Stimulated activated CD4-positive, alpha-beta T cell treated with anti-CD3 and anti-CD28 coated beads, Interleukin-1b, Interleukin-23, amount 100 ng/mL, for 1 hour (primary cell): ENCODE measurements at places on chromosomes 13 and 19.

GRCh38 chr13:30038884-30039283 lies 188.5 kb upstream of the UBL3 start:
- no peak for DNase-seq

- no peak for DNase-seq
Measured at GRCh38 chr13:23320926-23321534, 112.5 kb downstream of the SACS start.

DNA sequence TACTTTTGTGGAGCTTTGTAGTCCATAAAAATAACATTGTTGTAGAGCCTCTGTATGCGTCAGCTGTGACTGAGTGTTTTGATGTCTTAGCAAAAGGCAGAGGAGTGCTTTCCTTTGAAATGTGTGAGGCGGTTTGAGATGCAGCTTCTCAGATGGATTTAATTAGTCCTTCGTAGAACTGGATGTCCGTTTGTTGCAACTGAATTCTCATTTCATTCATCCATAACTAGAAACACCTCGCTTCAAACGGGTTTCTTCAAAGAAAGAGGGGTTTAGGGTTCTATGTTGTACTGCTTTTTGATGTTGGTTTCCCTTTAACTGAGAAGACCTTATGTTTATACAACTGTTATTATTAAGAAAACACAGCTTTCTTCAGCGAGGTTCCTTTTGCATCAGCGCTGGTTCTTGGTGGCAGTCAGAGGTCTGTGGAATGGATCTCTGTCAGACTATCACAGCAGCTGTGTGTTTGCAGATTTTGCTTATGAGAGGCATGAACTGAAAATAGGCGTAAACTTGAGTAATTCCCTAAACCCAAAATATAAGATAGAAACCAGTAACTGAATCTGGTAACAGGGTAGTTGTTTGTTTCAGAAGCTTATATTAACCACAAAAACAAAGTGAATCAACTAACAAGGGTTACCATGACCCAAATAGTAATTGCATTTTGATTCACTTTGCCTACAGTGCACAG lies 194.4 kb downstream of the GGACT start:
- no peak for DNase-seq

DNA sequence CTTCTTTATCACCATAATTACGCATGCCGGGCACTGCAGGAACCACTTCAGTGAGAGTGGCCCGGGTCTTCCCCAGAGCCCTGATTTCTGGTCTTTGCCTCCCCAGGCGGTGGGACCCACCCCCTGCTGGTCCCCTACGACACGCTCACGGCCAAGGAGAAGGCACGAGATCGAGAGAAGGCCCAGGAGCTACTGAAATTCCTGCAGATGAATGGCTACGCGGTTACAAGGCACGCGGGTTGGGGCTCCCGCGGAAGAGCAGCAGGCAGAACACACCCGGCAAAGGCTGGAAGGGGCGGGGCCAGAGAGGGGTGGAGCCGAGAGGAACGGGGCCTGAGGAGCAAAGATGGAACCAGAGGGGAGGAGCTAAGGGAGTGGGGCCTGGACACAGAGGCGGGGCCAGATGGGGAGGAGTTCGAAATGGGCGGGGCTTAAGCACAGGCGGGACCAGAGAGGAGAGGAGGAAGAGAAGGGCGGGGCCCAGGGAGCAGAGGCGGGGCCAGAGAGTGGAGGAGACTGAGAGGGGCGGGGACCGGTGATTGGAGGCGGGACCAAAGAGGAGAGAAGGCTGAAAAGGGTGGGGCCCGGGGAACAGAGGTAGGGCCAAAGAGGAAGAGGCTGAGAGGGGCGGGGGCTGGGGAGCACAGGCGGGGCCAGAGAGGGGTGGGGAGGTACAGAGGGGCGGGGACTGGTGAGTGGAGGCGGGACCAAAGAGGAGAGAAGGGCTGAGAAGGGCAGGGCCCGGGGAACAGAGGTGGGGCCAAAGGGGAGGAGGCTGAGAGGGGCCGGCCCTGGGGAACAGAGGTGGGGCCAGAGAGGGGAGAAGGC lies 73.4 kb downstream of the RYR1 start:
- DNase-seq: peak; percentile 86

DNA sequence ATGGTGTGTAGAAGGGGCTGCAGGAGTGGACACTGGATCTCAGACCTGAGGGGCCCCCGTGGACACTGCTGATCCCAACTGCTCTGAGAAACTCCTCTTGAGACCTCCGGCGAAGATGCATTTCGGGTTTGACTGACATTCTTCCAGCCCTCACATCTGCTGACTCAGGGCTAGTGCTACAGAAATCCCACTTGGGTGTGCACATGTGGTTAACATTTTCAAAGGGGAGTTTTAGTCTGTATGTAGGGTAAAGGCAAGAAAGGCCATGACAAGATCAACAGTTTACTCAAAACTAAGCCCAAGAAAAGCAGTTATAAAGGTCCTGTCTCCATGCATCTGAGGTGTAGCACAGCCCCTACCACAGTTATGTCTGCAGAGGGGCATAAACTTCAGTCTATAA lies 31.2 kb downstream of the DLEU7 start:
- DNase-seq: no peak

DNA sequence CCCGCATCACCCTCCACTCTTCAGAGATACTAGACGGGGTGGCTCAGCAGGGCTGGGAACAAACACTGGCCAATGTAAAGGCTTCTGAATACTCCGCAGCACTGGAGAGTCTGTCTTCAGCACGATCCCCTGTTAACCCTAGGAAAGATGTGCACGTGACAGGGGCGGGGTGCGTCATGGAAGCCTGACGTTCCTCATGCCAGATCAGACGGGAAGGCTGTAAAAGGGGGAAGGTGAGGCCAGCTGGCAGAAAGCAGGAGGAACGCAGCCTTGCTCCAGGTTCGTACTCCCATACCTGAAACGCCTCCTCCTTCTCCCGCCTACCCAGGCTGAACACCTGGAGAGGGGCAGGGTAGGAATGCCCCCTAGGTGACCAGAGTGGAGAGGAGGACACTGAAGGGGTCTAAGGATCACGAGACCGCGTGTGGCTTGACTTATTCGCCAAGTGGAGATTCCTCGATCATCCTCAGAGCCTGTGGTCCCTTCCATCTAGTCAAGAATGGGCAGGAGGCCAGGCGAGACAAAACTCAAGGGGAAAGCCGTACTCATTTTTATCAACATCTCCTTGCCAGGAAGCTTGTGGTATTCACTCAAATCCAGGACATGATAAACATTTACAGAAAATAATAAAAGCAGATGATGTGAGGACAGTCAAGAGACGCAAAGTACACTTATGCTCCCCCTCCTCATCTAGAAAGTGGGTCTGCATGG lies 18.2 kb upstream of the FFAR2 start:
- no peak for DNase-seq

DNA sequence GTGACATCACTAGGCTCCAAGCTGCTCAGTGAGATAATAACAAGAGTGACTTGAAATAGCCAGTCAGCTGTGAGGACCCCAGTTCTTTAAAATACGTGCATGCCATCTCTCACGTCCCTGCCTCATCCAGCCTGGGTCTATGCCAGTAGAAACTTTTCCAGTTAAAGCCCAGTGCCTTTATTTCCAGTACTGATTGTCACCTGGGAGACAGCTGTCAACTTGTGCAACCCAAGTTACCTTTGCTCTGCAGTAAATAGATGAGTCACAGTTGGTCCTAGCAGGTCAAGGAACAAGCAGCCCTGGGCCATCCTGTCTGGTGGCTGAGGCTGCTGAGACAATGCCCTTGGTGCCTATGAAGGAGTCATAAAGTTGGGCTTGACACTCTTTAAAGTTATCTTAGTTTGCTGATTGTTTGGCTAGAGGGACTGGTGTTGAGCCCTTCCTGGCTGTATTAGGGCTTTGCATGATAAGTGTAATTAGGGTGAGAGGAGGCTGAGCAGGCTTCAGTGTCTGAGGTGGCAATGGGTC lies 228.7 kb downstream of the LACC1 start:
- DNase-seq: no peak

GRCh38 chr13:31035185-31035965 lies 102.9 kb downstream of the TEX26 start:
- DNase-seq: no peak

- no peak for DNase-seq
Measured at GRCh38 chr13:75452564-75452963, 29.4 kb downstream of the TBC1D4 start.

GRCh38 chr19:46514589-46515289 lies 19.1 kb upstream of the PNMA8B start:
- DNase-seq: no peak

DNA sequence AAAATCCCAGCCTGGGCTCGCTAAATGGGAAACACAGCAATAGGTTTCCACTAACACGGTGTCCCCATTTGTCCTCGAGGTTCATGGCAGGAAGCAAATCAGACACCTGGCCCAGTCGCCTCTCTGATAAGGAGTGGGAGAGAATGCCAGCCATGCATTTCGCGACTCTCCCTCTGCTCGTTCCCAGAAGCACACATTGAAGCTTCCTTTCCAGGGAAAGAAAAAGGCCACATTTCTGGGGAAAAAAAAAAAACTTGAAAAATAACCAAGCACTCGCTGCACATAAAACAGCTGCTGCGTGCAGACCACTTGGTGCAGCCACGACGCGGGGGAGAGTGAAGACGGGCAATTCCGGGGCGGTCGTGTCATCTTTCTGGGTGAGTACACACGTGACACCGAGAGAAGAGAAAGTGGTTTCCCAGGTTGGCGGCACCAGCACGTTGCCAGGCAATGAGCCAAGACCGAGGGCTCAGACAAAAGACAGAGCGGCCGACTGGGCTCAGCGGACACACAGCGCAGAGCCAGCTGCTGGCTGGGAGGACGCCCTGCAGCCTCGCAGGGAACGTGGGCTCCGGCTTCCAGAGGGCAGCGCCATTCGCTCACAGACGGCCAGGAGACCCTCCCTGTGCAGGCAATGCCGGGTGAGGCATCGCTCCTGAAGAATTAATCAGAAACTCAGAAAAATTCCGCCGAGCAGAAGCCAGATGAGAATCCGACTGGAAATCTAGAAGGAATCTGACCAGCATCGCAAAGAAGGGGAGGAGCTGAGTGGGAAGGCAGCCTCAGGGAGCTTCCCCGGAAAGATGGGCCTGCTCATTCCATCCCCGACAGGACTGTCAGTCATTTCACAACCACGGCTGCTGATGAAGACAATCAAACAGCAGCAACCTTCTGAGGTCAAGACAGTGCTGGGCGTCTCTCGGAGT lies 83.2 kb upstream of the IRS2 start:
- no peak for DNase-seq

- DNase-seq: no peak
Measured at GRCh38 chr13:111394211-111394922, 73.9 kb downstream of the TEX29 start.

DNA sequence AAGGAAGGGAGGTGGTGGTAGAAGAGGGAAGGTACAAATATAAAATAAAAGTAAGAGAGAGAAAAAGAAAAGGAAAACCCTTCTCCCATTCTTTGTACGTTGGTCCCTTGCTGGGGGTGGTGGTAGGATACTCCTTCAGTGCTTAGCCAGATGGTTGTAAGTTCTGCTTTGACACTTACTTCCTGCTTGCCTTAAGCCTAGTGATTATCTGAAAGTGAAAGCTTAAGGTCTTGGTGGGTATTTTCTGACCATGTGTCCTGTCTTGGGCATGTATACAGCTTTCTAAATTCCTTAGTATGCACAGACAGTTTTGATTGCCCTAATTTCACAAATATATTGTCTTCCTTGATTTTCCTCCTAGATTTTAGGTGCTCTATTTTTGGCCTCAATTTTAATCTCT lies 314.8 kb downstream of the PCDH17 start:
- DNase-seq: no peak

DNA sequence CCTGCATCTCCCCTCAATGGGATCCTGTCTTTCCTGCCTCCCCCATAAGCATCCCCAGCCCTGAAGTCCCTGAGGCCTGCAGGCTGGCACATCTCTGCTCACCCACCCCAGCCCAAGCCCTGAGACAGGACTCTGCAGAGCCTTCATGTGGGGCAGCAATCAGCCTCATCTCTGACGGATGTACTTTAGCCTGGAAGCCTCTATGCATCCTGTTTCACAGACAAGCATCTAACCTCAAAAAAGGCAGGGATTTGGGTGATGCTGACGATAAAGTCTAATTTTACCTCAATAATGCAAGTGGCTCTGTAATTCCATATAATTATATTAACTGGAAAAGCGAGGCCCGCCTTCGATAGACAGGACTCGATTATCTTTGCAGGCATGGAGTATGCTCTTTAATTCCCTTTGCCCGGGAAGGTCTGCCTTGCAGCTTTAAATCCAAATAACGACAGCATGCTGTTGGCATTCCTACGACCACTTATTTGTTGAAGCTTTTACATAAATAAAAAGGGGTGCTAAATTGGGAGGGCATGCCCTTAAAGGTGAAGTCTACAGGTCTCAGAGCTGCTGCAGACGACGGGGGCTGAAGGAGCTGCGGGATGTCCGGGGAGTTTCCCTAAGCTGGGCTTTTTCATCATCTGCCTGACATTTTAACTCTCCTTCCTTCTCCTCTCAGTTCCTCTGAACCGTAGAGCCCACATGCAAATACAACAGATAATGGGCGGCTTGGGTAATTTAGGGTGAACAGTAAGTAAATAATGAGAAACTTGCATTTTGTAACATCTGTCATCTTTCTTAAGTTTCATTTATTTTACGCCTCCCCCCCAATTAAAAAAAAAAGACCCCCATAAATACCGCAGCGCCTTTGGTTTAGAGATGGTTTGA lies 211.5 kb downstream of the URI1 start:
- DNase-seq: no peak

GRCh38 chr13:48234566-48235340 lies 1.7 kb downstream of the ITM2B start:
- DNase-seq: no peak

- DNase-seq: no peak
Measured at GRCh38 chr13:47680748-47681147, 320.3 kb downstream of the SUCLA2 start.

GRCh38 chr13:26227166-26227971 lies 5.3 kb upstream of the RNF6 start:
- DNase-seq: no peak

DNA sequence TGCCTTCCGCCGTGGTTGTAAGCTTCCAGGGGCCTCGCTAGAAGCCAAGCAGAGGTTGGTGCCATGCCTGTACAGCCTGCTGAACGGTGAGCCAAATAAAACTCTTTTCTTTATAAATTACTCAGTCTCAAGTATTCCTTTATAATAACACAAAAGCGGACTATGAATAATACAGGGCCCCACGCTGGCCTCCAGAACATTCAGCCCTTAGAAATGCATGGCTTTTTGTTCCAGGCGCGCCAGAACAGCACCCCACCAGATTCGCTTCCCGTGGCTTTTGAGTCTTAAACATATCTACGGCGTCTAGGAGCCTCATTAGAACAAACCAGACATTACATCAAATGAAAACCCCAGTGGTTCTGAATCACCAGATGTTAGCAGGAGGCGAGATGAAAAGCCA lies 75.1 kb downstream of the SLC15A1 start:
- DNase-seq: no peak

DNA sequence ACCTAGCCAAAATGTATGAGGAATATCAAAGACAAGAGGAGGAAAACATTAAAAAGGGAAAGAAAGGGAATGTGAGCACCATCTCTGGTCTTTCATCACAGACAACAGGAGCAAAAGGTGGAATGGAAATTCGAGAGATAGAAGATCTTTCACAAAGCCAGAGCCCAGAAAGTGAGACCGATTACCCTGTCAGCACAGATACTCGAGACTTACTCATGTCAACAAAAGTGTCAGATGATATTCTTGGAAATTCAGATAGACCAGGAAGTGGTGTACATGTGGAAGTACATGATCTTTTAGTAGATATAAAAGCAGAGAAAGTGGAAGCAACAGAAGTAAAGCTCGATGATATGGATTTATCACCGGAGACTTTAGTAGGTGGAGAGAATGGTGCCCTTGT lies 217.0 kb downstream of the NBEA start:
- no peak for DNase-seq
